Memory B cell (primary cell): ENCODE measurements at places on chromosomes 5 and 9.

DNA sequence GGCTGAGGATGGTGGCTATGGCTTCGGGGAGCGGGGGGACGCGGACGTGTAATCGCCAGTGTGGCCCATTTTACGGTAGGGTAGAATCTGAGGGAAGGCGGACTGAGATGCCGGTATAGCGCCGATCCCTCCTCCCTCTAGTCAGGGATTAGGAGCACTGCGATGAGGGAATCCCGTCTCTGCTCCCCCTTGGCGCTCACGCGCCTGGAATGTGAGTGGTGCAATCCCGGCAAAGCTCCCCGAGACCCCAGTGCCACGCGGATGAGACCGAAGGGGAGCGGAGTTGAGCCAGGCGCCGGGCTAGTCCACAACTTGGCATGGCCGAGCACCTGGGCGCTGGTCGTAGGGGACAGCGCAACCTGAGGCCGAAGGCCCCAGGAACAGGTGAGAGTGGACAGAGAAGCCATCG is 2.2 kb downstream of the NPR3 start:
- DNase-seq, result no peak

DNA sequence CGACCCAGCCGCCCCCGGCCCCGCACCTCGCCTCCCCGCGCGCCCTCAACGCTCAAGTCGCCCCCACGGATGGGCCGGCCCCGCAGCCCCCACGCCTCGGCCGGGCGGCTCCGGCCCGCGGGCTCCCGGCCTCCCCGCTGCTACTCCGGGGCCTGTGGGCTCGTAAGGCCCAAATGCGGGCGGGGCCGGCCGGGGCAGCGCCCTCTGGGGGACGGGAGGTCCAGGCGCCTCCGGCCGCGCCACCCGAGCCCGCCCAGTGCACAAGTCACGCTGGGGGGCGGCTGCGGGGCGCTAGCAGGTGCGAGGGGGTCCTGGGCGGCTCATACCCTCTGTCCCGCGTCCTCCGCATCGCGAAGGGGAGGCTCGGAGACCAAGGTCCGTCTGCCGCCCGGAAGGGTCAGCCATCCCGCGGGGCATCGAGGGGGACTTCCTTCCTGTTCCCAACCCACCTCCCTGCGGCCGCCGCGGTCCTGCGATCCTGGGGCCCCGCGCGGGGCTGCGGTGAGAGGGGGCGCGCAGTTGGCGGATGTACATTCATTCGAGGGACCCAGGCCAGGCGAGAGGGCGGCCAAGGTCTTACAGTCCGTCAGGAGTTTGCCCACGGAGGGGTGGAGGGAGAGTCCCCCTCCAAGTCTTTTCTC is at the start of gene CIZ1:
Gene CIZ1, minus strand, starts transcription at position 167 of the 641 bp plus-strand sequence. CDS start 715 bp downstream, outside the sequence.
- peak; percentile 79 for DNase-seq

- no peak for DNase-seq
Observed at GRCh38 chr9:102985162-102985895, 9.8 kb upstream of the CYLC2 start.

- no peak for DNase-seq
Observed at GRCh38 chr9:3936520-3937235, 363.2 kb downstream of the GLIS3 start.

DNA sequence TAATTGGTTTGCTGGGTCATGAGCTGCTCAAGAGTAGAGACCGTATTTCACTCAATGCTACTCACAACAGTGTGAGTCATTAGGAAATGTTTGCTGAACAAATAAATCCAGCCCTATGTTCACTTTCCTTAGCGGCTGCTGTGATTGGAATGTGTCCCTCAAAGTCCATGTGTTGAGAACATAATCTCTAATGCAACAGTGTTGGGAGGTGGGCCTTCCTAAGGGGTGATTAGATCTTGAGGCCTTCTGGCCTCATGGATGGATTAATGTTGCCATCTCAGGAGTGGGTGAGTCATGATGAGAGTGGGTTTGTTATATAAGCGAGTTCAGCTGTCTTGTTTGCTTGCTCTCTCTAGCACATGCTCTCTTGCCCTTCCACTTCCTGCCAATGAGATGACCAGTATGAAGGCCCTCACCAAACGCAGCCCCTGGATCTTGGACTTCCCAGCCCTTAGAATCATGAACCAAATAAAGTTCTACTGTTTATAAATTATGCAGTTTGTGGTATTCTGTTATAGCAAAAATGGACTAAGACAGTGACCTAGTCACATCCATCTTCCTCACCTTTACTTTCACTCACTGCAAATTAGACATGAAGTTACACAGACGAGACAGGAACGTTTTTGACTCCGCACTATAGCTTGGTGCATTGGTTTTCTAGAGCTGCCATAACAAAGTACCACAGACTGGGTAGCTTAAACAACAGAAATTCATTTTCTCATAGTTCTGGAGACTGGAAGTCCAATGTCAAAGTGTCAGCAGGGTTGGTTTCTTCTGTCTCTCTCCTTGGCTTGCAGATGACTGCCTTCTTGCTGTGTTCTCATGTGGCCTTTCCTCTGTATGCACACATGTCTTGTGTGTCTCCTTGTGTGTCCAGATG is 50.9 kb upstream of the FAM169A start:
- no peak for DNase-seq

- no peak for DNase-seq
Observed at GRCh38 chr9:16039218-16039987, 486.6 kb downstream of the CCDC171 start.

GRCh38 chr5:122907276-122907675 is 61.9 kb downstream of the SNX24 start:
- no peak for DNase-seq
